NCI-H1048 (cell line): ENCODE measurements at places on chromosomes 16 and 17.
A peak's percentile ranks its signal among the peaks of the same experiment; 100 is the strongest.

- no peak for DNase-seq
These were observed 6.0 kb downstream of the FHOD1 start for GRCh38 chr16:67241008-67241900.

- DNase-seq: no peak
These were observed 59.0 kb upstream of the MED9 start for GRCh38 chr17:17417718-17418181.

GRCh38 chr16:2044541-2044940 is 3.1 kb downstream of the NTHL1 start:
- no peak for DNase-seq

DNA sequence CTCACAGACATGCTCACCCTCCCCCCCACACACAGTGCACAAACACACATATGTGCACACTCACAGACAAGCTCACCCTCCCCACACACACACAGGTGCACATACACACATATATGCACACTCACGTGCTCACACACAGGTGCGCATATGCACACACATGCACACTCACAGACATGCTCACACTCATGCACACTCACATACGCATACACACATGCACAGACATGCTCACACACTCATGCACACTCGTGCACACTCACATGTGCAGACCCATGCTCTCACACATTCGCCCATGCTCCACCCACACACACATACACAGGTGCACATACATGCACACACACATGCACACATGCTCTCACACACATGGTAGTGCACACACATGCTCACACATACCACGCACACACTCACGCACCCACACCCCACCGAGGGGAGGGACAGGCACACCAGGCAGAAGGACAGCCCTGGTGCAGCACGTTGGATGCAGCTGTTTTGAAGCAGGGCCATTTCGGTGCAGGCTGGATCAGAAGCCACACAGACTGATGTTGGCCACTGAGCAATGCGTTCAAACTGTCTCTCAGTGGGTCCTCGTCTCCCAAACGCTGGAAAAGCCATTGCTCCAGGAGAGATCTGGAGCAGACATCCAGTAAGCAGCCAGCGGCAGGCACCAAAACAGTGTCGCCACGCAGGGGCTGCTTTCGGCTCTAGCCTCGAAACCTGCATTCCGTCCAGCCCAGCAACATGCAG is 86.2 kb upstream of the ZNF469 start:
- no peak for DNase-seq

DNA sequence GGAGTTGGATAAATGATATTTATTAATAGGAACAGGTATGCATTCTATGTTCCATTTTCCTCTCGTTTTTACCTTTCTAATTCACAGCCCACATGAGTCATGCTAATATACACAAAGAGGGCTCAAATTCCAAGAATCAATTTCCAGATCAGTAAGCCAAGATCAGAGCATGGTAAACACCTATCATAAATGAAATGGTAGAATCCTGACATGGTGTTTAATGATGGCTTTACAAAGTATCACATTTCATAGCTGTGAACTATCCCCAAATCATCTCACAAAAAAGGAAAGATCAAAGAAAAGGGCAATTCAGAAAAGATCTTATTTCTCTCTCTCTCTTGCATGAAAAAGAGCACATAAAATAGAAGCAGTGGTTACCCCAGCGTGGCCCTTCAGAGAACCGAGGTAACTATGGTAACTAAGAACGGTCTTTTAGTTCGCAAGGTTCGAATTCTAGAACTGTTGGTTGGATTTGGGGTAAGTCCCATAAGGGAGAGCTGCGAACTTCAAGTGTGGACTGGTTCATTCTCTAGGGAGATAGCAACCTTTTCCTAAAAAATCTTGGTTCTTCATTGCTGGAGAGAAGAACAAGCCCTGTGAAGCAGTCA is 73.0 kb downstream of the MARCHF10 start:
- no peak for DNase-seq

GRCh38 chr17:29069526-29070041 is 26.6 kb downstream of the PIPOX start:
- peak; percentile 88 for DNase-seq

DNA sequence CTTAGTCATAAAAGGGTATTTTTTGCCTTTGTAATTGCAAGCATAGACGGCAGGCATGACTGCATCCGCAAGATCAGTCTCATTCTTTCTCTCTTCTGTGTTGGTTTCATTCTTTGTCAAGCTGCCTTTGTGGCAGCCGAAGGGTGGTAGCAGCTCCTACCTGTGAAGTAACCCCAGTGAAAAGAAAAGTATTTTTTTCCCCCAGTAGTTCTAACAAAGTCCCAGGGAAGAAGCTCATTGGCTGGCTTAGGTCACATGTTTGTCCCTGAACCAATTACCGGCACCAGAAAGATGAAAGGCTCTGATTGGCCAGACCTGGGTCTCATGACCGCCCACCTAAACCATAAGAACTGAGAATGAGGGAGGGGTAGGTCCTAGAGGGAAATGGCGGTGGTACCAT is 110.7 kb downstream of the RAP1GAP2 start:
- no peak for DNase-seq

DNA sequence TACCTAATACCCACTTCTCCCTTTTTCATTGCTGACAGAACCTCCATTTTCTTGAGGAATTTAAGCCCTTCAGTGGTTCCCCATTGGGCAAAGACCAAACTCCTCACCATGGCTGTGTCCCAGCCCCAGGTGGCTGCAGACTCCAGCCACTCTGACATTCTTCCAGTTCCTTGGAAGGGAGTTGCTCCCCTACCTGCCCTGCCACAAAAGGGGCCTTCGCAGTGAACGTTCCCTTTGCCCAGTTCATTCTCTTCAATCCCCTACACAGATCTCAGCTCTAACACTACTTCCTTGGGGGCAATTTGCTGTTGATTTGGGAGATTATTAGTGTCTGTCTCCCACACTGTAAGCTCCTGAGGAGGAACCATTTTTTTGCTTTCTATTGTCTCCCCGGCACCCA is 3.2 kb upstream of the AKTIP start:
- no peak for DNase-seq

DNA sequence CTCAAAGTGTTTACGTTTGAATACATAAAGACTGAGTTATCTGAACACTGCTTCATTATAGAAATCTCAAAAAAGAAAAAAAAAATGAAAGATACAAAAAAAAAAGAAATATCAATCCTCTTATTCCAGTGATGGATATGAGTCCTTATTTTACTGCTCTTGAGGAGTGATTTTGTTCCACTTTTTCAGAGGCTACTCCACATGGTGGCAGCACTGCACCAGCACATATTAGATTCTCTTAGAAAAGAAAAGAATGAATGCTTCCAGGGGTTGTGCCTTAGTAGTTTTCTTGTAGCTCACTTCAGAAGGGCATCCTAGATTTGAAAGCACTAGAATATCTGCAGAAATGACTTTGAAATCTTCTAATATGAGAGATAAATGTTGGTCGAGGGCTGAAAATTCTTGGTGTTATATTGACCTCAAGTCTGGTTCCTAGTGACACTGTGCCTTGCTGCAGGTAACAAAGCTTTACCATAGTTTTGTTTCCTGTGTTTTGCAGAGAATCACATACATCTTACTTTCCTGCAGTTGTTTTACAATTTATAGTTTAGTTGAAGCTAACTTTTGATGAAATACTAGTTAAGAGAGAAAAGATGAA is 25.9 kb downstream of the AP2B1 start:
- no peak for DNase-seq

- DNase-seq: no peak
These were observed 24.8 kb upstream of the CDRT4 start for GRCh38 chr17:15492186-15492585.
